ENCODE measurements at places on chromosomes 5 and 9.

DNA sequence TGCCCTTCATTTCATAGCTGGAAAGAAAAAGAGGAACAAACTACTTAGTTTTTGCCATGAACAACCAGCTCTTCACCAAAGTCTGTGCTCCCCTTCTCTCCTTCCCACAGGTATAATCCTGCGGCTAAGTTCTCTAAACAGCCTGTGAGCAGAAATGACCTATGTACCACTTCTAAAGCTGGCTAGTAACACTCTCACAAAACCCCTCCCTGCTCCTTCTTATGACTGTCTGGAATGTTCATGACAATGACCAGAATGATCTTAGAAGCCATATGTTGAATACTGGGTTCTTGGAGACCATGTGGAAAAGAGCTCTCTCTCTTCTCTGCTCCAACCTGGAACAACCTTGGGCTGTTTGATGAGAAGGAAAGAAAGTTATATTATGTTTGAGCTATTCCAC, 12.9 kb upstream of the AMACR start:
- DNase-seq, result no peak

DNA sequence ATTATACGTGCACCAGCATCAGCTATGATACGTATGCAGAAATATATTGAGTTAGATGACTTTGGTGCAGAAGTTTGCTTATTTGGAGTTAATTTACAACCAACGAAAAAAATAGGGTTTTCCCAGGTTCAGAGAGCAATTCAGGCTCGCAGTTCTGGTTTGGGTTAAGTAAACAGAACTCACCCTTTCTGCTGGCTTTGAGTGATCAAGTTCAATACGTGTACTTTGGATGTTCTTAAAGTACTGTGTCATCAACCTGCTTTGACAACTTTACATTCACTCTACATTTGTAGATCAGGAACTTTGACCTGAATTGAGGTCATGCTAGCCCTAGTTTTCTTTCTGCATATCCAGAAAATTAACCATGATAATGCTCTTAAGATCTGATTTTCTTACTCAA, 40.7 kb downstream of the ACOT12 start:
- DNase-seq, result no peak

- no peak for DNase-seq
These were observed 21.7 kb upstream of the BARHL1 start for GRCh38 chr9:132560616-132561202.

- no peak for DNase-seq
These were observed 262.0 kb downstream of the MAN2A1 start for GRCh38 chr5:109951758-109952157.

DNA sequence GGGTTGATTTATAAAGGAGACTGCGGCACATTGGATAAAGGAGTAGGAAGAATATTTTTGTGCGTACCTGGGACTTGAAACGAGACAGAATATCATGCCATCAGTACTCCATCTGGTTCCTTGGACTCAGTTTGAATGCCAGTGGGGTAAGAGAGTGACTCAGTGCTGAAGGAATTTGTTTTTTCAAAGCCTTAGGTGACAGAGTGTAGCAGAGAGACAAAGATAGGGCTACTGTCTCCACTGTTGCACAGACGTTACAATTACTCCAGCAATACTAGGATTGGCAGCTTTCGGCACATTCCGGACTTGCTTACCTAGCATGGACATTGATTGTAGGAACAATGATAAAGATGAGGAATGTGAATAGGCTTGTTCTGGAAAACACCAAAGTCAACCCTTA, 250.7 kb downstream of the KCTD16 start:
- DNase-seq, result no peak

- no peak for DNase-seq
These were observed 7.3 kb upstream of the LMX1B start for GRCh38 chr9:126606483-126606870.

GRCh38 chr5:34563931-34564709, 92.0 kb upstream of the RAI14 start:
- DNase-seq, result no peak

DNA sequence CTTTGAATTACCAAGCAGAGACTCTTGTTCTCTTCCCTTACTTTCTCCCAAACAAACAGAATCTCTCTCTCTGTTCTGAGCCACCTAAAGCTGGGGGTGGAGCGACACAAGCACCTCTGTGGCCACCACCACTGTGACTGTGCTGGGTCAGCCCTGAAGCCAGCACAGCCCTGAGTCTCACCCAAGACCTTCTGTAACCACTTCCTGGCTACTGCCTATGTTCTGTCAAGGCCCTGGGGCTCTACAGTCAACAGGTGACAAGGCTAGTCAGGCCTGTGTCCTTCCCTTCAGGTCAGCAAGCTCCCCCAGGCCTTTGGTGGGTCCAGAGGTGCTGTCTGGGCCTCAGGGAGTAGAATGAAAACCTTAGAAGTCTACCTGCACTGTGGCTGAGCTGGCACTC, 26.1 kb upstream of the SLC28A3 start:
- DNase-seq, result no peak

- DNase-seq, result no peak
These were observed 15.6 kb upstream of the ACSL6 start for GRCh38 chr5:132027027-132027426.

GRCh38 chr9:133665535-133665934, 29.4 kb downstream of the DBH start:
- DNase-seq, result no peak

DNA sequence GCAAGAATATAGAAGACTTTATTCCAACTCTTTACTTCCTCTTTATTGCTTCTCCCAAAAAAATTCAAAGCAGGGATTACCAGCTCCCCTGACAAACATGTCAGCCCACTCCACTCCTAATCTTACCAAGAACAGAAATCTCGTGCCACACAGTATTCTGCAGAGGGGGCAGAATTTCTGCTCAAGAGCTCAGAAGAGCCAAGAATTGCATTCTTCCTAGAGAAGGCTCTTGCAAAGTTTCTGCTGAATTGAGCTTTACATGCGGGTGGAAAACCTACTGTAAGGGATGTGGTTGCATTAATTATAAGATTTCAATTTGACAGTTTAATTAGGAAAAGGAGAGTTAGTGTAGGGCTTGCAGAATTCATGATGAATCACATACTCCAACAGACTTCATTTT, 428.5 kb downstream of the CETN3 start:
- DNase-seq, result no peak

DNA sequence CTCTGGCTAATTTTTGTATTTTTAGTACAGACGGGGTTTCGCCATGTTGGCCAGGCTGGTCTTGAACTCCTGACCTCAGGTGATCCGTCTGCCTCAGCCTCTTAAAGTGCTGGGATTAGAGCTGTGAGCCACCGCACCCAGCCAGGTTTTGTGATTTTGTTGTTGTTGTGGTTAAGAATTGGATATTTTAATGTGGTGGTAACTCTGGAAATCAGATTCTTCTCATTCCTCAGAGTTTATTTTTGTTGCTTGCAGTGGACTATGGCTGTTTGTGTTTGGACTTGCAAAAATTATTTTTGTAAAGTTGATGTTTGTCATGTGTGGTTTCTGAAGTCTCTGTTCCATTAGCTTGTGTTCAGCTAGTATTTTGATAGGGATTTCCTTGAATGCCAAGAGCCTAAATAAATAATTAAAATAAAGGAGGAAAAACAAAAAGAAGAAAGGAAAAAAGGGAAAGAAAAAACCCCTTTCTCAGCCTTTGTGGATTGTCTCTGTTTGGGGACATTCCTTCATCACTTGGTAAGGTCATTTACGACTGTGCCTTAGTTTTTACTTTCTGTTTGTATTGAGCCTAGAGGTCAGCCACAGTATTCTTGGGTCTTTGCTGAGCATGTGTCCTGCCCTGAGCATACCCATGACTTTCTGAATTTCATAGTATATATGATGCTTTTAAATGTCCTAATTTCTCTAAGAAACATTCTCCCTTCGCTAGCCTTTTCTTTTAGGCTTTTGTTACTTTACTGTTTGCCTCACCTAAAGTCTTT, 37.3 kb downstream of the PBX3 start:
- DNase-seq, result peak; percentile 18

DNA sequence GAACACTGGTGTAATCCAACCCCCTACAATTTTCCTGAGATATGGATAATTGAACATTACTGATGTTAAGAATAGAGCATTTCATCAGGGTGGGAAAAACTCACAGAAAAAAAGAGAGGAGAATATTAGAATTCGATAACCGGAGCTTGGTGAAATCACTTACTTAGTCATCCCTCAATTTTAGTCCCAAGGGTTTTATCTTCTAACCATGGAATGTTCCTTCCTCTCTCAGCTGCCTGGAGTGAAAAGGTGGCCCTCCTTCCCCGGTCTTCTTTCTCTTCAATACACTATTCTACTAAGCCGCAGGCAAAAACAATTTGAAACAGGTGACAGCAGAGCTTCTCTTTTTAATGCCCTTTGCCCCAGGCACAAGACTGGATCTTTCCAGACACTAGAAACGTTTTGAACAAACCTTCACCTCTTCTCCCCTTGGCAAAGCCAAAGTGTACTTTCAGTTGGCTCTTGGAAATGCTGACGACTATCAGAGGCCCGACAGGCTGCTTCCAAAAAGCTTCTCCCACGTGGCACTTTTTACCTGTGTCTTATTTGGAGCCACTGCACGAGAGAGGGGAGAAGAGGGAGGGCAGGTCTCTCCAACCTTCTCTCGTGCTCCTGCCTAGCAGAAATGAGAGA, 543.9 kb downstream of the TLE1 start:
- DNase-seq, result no peak

DNA sequence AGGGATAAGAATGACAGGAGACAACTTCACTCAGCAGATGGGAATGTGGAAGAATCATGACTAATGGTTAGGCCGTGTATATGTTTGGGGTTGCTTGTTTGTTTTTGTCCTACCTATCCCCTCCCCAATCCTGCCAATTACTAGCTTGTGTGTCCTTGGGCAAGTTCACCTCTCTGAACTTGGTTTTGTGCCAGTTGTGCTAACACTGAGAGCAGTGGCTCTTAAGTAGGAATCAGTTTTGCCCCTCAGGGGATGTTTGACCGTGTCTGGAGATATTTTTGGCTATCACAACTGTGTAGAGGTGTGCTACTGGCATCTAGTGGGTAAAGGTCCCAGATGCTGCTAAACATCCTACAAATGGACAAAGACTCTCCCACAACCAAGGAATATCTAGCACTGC, 287.0 kb downstream of the DMRT2 start:
- DNase-seq, result no peak

DNA sequence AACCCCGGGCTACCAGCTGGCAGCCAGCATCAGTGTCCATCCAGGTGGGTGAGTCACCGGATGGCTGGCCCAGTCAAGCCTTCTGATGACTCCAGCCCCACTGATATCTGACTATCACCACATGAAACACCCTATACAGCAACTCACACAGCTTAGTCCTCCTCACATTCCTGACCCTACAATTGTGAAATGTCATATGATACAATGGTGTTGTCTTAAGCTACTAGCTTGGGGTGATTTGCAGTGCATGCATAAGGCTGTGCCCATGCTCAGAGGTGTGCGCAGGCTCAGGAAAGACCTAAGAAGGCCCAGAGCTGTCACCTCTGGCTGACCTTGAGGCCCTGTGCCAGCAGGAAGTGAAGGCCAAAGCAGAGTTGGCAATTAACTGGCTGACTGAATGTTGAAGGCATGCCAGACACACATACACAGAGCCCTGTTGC, 21.5 kb upstream of the SEMA4D start:
- no peak for DNase-seq

DNA sequence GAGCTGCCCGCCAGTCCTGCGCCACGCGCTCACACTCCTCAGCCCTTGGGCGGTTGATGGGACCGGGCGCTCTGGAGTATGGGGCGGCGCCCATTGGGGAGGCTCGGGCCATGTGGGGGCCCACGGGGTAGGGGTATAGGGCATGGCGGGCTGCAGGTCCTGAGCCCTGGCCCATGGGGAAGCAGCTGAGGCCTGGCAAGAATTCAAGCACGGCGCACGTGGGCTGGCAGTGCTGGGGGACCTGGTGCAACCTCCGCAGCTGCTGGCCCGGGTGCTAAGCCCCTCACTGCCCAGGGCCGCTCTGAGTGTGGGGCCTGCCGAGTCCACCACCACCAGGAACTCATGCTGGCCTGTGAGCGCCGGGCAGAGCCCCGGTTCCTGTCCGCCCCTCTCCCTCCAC, 229.6 kb upstream of the ZNF608 start:
- DNase-seq, result no peak

- no peak for DNase-seq
These were observed 97.4 kb downstream of the FBXO4 start for GRCh38 chr5:42022383-42022972.

DNA sequence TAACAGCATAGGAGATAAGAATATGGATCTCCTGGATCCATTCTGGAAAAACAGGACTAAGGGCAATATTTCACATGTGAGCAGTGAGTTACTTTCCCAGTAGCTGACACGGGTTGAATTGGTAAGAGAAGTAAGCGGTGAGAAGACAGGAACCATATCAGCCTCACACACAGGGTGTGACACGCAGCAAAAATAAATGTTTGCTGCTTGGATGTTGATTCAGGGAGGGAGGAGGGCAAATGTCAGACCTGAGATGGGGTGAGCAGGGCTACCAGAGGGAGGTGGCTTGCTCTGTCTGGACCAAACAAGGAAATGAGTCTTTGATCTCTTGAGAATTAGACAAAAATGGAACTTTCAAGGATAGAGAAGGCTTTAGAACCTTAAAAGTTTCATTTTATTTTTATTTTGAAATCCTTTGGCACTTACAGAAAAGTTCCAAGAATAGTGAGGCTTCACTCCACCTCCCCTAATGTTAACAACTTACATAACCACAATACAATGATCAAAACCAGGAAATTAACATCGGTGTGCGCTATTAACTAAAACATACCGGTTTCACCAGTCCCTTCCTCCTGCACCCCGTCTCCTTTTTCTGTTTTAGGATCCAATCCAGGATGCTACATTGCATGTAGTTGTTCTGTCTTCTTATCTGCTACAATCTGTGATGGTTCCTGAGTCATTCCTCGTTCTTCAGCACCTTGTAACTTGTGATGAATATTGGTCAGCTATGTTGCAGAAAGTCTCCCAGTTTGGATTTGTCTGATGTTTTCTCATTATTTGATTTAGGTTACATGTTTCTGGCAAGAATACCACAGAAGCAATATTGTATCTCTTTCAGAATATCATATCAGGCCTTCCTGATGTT, 20.5 kb upstream of the ARHGEF28 start:
- peak; percentile 12 for DNase-seq

GRCh38 chr5:145859453-145859852, 13.4 kb downstream of the GRXCR2 start:
- no peak for DNase-seq

DNA sequence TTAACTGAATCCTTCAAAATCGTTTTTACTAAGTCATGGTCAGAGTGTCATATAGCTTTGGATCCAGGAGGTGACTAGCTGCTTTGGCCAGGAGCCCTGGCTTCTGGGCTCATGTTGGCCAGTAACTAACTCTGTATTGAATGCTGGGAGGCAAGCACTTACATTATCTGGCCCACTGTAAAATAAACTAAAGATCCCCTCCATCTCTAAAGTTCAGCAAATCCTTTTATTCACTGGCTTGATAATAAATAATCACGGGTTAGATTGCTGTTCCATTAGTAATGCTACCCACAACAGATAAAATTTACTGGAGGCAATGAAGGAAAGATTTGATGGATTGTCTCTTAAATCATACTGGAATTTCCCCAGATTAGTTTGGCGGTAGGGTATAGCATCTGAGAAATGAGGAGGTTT, 382.2 kb upstream of the TLE4 start:
- peak; percentile 55 for DNase-seq

DNA sequence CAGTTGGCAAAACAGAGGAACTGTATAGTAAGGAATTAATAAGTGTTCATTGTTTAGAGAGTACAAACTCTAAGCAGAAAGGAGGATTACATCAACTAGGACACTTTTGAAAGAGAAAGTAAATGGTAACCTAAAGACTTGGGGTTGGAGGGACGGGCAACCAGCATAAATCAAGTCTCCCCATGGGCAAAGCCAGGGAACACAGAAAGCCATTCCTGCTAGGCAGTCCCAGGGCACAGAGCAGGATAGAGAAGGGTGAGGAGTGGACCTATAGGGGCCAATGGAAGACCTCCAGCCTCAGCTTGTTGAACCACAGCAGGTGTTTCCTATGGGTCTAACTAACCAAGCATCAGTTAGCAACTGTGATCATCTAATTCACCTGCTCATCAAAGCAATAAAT, 9.2 kb upstream of the ERAP1 start:
- DNase-seq, result no peak

All from GM03348 (cell line).